ENCODE measurements at places on chromosomes 6 and 20. TPM values are rescaled to one million over a fixed set of nuclear protein-coding genes. Genes with fewer than 3 reads are reported as not detected.

Gene BTBD3
- total RNA-seq: 189 TPM

Gene DDR1
- 33.8 TPM for total RNA-seq

Gene TP53TG5
- total RNA-seq: 0.69 TPM

Gene PRRT1
- 0.42 TPM for total RNA-seq

Gene PCSK2
- total RNA-seq: 1.5 TPM

Data from urinary bladder (tissue), 4 donors.